ENCODE measurements at places on chromosomes 3 and 15.

DNA sequence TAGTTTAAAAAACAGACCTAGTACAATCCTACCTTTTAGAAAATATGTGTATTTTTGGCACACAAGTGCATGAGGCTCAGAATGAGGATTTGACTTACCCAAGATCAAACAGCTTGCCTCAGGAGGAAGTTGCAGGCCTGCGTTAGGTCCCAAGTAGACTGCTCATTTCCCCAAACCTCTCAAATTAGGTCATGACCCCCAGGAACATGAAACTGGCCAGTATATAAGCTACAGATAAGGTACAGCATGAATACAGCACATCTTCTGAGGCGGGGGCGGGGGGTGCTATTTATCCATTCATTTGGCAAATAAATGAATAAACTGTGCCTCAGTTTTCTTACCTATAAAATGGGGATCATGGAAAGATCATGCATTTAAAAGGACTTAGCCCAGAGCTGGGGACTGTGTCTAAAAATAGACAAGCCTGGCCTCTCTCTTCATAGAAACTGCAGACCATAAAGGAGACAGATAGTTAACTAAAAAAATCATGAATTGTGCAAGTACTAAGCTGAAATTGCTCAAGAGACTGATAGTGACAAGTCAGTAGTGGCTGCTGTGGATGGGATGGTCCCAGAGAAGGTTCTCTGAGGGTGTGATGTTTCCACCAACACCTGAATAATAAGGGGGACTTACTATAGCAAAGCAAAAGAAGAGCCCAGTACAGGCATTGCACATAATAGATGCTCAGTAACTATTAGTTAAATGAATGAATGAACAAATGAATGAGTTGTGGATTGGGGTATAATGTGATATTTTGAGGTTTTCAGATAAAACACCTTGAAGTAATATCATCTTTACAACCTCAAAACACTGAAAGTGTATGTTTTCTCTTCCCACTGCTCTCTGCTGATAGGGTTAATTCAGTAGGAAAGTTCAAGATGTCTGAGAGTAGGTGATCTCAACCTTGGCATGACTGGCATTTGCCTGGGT is 258.5 kb upstream of the PROK2 start:
- no peak for DNase-seq

GRCh38 chr3:126538966-126539365 is 15.0 kb downstream of the CHST13 start:
- DNase-seq, result no peak

GRCh38 chr3:149532489-149533180 is 58.1 kb downstream of the TM4SF4 start:
- no peak for DNase-seq

DNA sequence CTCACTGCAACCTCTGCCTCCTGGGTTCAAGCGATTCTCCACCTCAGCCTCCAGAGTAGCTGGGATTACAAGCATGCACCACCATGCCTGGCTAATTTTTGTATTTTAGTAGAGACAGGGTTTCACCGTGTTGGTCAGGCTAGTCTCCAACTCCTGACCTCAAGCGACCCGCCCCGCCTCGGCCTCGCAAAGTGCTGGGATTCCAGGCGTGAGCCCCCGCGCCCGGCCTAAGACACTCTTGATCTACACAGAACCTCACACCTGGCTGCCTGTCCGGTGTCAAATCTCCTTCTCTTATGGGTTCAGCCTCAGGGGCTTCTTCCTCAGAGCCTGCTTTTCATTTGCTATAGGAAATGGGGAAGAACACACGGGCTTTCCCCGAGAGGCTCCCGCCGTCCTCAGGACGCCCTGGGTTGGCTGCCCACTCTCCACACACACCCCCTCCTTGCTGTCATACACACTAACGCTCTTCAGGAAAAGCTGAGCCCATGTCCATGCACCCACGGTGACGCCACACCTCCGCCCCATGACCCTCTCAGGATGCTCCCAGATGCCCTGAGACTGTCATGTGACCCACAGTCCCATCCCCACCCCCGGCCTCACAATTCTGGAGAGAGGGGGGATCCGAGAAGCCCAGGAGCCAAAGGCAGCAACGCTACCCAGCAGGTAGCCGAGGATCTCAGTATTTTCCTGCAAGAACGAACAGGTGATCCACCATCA is 10.4 kb downstream of the TMEM44 start:
- DNase-seq, result no peak

- DNase-seq, result no peak
Observed at GRCh38 chr3:13145826-13146642, 72.8 kb upstream of the IQSEC1 start.

GRCh38 chr3:184808021-184808420 is 3.9 kb upstream of the VPS8 start:
- no peak for DNase-seq

DNA sequence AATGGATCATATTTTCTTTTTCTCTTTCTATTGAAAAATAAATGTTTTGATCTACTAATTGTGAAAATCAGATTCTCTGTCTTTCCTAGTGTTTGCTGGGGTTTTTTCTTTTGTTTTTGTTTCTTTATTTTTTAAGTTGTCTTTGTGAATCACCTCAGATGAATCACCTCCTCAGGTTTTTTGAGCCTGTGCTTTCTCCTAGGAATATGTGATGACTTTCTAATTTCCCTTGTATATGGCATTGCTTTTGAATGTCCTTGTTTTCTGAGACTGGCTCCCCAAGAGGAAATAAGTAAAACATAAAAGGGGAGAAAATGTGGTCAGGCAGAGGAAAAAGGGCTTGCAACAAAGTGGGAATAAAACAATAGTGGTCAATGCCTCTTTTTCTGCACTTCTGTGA is 750.0 kb downstream of the ZPLD1 start:
- DNase-seq, result no peak

- peak; percentile 34 for DNase-seq
Observed at GRCh38 chr3:52533623-52534280, at the start of gene NT5DC2. Gene NT5DC2 (minus strand): TSS chr3:52533857. CDS start chr3:52533737, 120 bp downstream.

DNA sequence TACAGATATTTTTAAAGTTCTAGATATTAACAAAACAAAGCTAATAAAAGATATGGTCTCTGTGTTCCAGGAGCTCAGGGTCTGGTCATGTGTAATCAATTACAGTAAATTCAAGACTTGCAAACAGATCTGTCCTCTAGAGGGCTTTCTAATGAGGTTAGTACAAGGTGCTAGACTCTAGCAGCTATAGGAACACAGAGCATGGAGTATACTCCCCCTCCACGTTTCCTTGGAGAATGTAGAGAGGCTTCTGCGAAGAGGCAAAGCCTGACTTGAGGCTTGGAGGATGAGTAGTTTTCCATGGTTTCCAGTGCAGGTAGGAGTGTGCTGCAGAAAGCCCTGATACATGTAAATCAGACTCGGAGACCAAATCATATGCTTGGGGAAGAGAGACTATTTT is 32.7 kb upstream of the DLG1 start:
- DNase-seq, result no peak

DNA sequence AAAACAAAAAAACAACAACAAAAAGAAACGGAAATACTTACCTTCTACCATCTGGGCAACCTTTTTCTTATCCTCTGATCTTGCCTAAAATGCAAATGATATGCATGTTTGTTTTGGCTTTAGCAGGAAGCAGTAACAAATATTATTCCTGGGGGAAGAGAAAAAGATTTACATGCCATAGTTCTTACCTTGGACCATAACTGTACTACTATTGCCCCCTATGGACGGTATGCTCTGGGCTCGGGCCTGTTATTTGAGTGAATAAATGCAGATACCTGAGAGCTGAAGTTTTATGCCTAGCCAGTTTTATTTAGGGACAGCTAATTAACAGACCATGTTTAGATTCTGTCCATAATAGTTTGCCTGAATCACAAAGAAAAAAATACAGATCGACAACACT is 12.6 kb upstream of the STARD5 start:
- DNase-seq, result no peak

- DNase-seq, result no peak
Observed at GRCh38 chr3:158313338-158313927, 203.5 kb downstream of the RSRC1 start.

- no peak for DNase-seq
Observed at GRCh38 chr3:5330152-5330810, 142.8 kb downstream of the EDEM1 start.

DNA sequence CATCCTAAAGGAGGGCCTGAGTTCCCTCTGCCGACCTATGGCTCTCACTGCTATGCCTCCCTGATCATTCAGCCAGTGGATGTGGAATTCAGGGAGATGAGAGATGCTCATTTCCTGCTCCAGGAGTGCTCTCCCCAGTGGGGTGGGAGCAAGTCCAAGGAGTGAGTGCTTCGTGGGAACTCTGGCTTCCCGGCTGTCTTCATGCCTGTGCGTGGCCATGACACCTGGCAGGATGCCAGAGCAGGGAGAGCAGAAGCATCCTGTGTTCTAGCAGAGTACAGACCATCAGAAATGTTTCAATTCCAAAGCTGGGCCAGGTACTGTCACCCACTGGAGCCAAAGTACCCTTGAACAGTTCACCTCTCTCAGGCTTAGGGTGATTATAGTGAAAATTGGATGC is 45.1 kb downstream of the APH1B start:
- no peak for DNase-seq

DNA sequence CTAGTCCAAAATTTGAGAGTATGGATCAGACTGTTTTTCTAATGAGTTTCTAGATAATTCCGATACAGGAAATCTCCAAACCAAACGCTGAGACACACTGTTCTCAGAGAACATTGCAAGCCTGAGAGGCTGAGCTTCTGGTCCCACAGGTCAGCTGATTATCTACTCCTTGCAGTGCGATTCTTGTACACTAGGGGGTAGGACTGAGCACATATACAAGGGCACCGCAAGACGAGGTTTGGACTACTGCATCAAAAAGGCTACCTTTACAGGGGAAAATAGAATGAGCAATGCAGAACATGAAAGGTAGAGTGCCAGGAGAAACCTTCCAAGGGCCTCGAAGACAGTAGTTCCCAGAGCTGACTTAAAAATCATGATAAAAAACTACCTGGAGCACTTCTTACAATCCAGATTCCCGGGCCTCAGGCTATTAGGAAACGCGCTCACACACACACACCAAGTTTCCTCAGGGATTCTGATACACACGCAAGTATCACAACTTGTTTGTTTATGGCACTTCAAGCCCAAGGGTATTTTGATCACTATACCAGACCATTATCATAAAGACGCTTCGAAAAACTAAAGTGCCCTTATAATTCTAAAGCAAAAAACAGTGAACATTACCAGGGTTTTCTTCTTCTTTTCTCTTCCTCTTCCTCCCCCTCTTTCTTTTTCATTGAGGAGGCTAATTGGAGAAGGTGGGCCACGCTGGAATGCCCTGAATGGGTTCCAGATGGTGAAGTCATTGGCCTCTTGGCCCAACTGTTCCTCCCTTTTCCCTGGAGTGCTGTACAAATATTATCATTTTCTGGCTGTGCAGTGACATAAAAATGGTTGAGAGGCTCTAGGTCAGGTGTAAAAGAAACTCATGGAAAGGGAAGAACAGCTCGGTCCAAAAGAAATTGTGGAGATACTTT is 61.8 kb downstream of the SLC12A8 start:
- no peak for DNase-seq

- DNase-seq, result no peak
Observed at GRCh38 chr3:103181160-103181559, 746.3 kb downstream of the ZPLD1 start.

DNA sequence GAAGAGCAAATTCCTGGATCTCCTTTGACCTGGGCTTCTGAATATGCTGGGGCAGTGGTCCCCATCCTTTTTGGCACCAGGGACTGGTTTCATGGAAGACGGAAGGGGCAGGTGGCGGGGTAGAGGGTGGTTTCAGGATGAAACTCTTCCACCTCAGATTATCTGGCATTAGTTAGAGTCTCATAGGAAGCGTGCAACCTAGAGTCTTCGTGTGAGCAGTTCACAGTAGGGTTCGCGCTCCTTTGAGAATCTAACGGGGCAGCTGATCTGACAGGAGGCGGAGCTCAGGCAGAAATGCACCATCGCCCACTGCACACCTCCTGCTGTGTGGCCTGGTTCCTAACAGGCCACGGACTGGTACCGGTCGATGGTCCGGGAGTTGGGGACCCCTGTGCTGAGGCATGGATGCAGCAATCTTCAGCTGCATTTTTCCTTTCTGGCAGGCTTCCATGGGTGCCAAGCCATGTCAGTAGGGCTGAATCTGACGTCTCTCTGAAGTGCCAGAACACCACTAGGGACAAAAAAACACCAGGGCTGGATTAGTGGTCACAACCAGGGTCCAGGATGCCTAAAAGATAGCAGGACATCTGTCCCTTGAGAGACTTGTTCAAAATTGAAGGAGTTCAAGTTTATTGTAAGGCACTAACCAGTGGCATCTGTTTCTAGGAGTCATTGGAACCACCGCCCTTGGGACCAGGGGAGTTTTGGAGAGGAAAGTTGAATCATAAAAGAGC is 8.4 kb upstream of the GOLGB1 start:
- DNase-seq, result no peak

DNA sequence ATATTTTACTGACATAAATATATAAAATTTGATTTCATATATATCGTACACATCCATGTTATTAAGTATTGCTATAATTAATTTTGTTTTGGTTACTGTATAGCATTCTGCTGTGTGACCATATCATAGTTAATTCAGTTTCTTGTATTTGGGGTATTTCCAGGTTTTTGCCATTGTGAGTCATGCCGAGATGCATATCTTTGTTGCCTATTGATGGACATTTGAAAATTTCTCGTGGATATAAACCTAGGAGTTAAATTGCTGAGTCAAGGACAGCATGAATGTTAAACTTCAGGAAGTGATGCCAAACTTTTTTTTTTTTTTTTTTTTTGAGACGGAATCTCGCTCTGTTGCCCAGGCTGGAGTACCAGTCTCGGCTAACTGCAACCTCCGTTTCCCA is 33.7 kb upstream of the GPR171 start:
- no peak for DNase-seq

- DNase-seq, result no peak
Observed at GRCh38 chr15:92634060-92634459, 21.5 kb downstream of the FAM174B start.

- no peak for DNase-seq
Observed at GRCh38 chr15:96038650-96039049, 291.9 kb upstream of the NR2F2 start.
